Glutamatergic neuron (in vitro differentiated cells): ENCODE measurements at places on chromosomes 1 and 21. TPM values are rescaled to one million over a fixed set of nuclear protein-coding genes. Genes with fewer than 3 reads are reported as not detected.

GRCh38 chr1:106584676-106585075 lies 471.8 kb upstream of the PRMT6 start:
- H3K27me3 ChIP-seq = no peaks in the 10 kb centered on the region
- no peak for DNase-seq
- no peak overlapping the region for H3K27ac ChIP-seq
- H3K4me3 ChIP-seq = no peak overlapping the region

DNA sequence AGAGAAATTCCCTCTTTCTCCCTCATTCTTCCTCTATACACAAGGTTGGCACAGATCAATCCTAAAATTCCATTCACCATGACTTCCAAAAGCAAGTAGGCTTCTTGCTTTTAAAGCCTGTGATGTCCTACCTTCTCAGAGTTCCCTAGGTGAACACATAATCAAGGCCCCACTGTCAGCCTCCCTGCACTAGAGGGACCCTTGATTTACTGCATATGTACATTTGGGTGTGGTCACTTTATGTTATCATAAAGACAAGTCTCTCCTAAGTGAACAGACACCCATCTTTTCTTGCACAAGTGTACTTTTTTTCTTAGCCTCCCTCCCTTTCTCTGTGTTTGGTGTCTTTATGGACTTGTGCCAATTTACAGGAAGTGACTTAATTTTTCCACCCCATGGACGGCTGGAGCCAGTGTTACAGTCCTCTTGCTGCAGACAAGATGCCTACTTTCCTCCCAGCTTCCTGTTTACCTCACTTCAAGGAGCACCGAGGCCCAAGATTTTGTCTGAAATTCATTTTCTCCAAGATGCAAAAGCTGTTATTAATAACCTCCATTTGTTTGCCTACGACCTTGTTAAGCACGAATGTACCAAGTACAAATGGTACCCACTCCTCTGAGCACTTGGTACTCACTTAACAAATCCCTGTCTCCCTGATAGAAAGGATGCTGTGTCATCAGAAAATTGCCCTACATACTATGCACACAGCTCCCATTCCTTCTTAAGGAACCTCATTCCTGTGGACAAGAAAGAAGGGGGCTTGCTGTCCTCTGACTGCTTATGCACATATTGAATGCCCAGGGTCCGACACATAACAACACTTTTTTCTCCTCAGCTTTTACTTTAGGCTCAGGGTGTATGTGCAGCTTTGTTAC lies 82.8 kb upstream of the SLC44A3 start:
- peaks cover 9% of the 10 kb centered on the region for H3K36me3 ChIP-seq
- H3K27ac ChIP-seq = no peak overlapping the region
- H3K4me1 ChIP-seq = peaks cover 5% of the 10 kb centered on the region
- no peak for DNase-seq
- no peak overlapping the region for H3K4me3 ChIP-seq

- DNase-seq = no peak
- H3K27ac ChIP-seq = no peak overlapping the region
- H3K4me1 ChIP-seq = no peaks in the 10 kb centered on the region
- H3K36me3 ChIP-seq = no peaks in the 10 kb centered on the region
- no peak overlapping the region for H3K4me3 ChIP-seq
Measured at GRCh38 chr1:112905395-112906149, 50.4 kb downstream of the SLC16A1 start.

- DNase-seq = no peak
- peaks cover 3% of the 10 kb centered on the region for H3K4me1 ChIP-seq
- no peak overlapping the region for H3K4me3 ChIP-seq
- no peaks in the 10 kb centered on the region for H3K36me3 ChIP-seq
- peaks cover 2% of the 10 kb centered on the region for H3K27me3 ChIP-seq
- no peak overlapping the region for H3K27ac ChIP-seq
Measured at GRCh38 chr1:207852576-207853371, 58.2 kb downstream of the CD34 start.

GRCh38 chr1:217009376-217009775 lies 286.1 kb upstream of the ESRRG start:
- DNase-seq = no peak
- no peak overlapping the region for H3K4me3 ChIP-seq
- no peaks in the 10 kb centered on the region for H3K27me3 ChIP-seq
- no peak overlapping the region for H3K27ac ChIP-seq

GRCh38 chr1:86227026-86227425 lies 70.5 kb upstream of the COL24A1 start:
- DNase-seq = no peak
- H3K4me3 ChIP-seq = no peak overlapping the region
- H3K27ac ChIP-seq = no peak overlapping the region
- peaks cover 2% of the 10 kb centered on the region for H3K27me3 ChIP-seq
- H3K36me3 ChIP-seq = no peaks in the 10 kb centered on the region

GRCh38 chr1:117335376-117336086 lies 31.7 kb upstream of the MAN1A2 start:
- no peak overlapping the region for H3K27ac ChIP-seq
- H3K4me1 ChIP-seq = peaks cover 7% of the 10 kb centered on the region
- peaks cover 2% of the 10 kb centered on the region for H3K27me3 ChIP-seq
- DNase-seq = no peak
- H3K36me3 ChIP-seq = no peaks in the 10 kb centered on the region
- no peak overlapping the region for H3K4me3 ChIP-seq

DNA sequence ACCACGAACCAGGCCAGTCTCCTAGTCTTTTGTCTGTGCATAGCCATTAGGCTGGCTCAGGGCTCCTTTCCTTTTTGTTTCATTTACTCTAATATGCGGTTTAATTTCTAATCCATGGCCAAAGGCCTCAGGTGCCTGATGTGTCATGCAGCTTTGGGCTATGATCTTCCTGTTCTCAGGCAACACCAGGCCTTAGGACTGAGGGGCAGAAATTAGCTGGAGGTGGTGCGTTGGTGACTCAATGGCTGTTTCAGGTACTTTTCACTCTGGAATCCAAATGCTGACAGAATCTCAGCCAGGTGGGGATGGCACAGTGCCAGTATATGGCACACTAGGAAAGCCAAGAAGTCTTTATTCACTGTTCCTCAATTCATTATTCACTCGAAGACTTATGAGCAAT lies 105.3 kb downstream of the CACNA1E start:
- no peaks in the 10 kb centered on the region for H3K27me3 ChIP-seq
- no peak overlapping the region for H3K4me3 ChIP-seq
- H3K27ac ChIP-seq = no peak overlapping the region
- no peaks in the 10 kb centered on the region for H3K36me3 ChIP-seq
- H3K4me1 ChIP-seq = peaks cover 2% of the 10 kb centered on the region
- DNase-seq = no peak

DNA sequence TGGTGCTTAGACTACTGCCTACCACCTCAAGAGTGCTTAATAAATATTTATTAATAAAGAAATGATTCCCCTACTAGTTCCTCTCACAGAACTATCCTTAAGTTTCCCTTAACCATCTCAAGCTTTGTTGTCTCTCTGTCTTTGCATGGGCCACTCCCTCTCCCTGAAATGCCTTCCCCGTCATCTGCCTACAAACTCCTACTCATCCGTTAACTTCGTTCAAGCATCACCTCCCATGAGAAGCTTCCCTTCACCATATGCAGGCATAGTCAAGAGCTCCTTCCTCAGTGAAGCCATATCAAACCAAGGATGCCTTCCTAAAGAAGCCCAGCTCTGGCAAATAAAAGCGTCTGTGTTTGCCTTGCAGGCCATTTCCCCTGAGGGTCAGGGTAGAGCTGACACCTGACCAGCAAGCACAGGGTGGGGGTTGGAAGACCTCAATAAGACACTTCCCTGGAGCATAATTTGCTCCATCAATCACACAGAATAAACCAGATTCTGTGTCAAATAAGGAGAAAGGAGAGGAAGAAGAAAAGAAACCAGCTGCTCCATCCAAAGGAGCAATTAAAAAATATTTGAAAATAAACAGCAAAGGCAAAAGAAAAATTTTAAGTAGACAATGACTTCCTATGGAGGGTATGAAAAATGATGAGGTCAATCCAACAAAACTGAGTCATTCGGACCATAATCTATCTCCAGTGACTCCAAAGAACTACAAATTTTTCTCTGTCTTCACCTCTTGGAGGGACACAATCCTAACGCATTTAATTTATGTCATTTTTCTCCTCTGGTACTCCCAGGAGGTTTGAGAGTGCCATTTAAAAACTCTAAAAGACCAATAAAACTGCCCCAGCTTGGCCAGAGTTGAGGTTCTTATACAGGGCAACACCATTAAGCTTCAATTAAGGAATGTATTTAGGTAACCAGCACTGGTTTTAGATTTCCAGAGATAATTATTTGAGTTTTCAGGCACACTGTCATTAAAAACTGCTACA lies 303.6 kb downstream of the KCNH1 start:
- no peak for DNase-seq
- H3K4me1 ChIP-seq = peaks cover 12% of the 10 kb centered on the region
- H3K4me3 ChIP-seq = peak overlapping the region; percentile 60

DNA sequence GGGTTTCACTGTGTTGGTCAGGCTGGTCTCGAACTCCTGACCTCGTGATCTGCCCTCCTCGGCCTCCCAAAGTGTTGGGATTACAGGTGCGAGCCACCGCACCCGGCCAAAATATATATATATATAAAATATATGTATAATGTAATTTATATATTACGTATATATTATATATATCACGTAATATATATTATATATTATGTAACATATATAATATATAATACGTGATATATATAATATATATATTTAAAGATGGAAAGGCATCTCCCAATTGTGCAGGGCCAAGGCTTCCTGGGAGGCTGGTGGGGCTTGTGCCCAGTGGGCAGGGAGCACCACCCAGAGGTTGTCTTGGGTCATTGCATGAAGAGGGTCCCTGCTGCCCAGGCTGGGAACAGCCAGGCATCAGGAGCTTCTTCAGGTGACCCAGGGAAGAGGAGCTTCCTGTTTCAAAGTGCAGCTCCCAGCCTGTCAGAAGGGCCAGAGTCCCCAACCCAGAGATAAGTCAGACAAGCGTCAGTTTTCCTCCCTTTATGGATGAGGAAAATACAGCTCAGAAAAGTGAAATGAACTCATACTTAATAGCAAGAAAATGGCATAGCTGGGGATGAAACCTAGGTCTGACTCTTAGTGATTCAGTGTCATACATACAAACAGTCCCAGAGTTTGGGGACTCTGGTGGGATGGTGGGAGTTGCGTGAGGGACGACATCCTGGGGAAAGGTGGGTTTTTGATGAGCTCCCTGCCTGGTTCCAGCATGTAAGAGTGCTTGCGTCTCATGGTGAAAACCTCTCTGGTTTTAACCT lies 12.0 kb downstream of the UBE2Q1 start:
- no peak overlapping the region for H3K27ac ChIP-seq
- H3K4me3 ChIP-seq = no peak overlapping the region
- no peaks in the 10 kb centered on the region for H3K36me3 ChIP-seq
- DNase-seq = peak; percentile 79

DNA sequence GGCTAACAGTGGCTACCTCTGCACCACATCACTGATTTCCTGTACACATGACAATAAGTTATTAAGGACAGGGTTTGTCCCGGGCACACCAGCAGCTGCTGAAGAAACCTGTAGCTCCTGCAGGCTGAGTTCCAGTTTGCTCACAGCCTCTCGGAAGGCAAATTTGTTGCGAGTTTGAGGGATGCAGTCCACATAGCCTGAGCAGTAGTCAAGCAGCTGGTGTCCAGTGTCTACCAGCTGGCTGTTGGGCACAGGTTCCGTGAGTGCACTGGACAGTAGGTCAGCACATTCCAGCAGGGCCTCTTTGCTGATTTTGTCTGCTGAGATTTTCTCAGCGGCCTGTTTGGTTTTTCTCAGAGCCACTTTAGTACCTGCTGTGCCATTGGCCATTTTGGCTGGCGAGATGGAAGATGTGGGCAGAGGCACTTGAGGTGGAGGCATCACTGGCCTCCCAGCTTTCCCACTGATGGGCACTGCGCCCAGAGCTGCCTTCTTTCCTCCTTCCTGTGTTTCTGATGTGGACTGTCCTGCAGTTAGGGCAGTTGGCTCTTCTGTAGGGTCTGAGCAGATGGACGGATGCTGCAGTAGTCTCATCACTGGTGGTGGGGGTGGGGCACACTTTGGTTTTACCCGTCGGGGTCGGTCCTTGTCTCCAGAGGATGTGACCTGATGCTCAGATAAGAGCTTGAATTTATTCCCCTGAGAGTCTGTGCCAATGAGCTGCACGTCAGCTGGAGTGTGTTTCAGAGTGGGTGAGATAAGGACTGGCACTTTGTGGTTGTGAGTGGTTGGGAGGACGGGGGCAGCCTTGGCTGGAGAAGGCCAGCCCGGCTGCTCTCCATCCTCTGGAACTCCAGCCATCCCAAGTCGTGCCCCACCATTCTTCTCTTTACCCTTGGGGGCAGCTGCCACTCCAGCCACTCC lies 26.1 kb downstream of the TOR3A start:
- no peak for DNase-seq
- H3K27me3 ChIP-seq = no peaks in the 10 kb centered on the region
- peak overlapping the region; percentile 25 for H3K27ac ChIP-seq
- H3K4me3 ChIP-seq = no peak overlapping the region
- peaks cover 6% of the 10 kb centered on the region for H3K4me1 ChIP-seq

- no peaks in the 10 kb centered on the region for H3K27me3 ChIP-seq
- no peak overlapping the region for H3K27ac ChIP-seq
- H3K4me1 ChIP-seq = no peaks in the 10 kb centered on the region
Measured at GRCh38 chr1:150955280-150955679, 19.4 kb downstream of the CERS2 start.

- peaks cover 12% of the 10 kb centered on the region for H3K36me3 ChIP-seq
- peaks cover 2% of the 10 kb centered on the region for H3K27me3 ChIP-seq
- H3K4me3 ChIP-seq = no peak overlapping the region
Measured at GRCh38 chr21:45856442-45856841, 125.1 kb upstream of the COL6A1 start.

DNA sequence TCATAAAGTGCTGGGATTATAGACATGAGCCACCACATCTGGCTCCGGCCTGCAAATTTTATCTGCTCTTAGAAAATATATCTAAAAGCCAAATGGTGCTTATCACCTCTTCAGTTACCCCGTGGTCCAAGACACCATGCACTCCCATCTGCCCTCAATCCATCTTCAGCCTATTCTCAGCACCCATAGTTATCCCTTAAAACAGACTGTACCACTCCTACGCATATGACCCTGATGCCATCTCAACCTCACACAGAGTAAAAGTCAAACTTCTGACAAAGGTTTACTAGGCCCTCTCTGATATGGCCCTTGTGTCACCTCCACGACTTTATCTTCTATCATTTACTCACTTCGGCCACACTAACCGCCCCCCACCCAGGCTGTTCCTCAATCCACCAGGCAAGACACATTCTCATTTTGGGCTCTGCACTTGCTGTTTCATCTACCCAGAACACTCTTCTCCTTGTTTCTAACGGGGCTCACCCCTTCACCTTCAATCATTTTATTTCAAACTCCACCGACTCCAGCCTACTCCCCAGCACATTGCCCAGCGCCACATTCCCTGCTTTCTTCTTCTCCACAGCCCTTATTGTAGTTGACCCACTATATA lies 33.0 kb downstream of the USP48 start:
- peaks cover 9% of the 10 kb centered on the region for H3K4me1 ChIP-seq
- no peak overlapping the region for H3K27ac ChIP-seq
- no peak for DNase-seq
- H3K4me3 ChIP-seq = no peak overlapping the region

Gene LRRC38
- total RNA-seq = not detected

Gene OR2L8
- total RNA-seq = 0.61 TPM

Gene OR2T12
- not detected for total RNA-seq

Gene CDC20
- 22.5 TPM for total RNA-seq

Gene SH2D2A
- 0.86 TPM for total RNA-seq

Gene GPR25
- total RNA-seq = not detected

Gene TRIM58
- total RNA-seq = 5.2 TPM

Gene CPLANE2
- 3.5 TPM for total RNA-seq

Gene CR1L
- not detected for total RNA-seq

Gene NPHS2
- total RNA-seq = not detected

Gene OR2AK2
- total RNA-seq = 0.49 TPM
